Breast epithelium (tissue), 4 donors: ENCODE measurements at places on chromosomes 1 and 21.

DNA sequence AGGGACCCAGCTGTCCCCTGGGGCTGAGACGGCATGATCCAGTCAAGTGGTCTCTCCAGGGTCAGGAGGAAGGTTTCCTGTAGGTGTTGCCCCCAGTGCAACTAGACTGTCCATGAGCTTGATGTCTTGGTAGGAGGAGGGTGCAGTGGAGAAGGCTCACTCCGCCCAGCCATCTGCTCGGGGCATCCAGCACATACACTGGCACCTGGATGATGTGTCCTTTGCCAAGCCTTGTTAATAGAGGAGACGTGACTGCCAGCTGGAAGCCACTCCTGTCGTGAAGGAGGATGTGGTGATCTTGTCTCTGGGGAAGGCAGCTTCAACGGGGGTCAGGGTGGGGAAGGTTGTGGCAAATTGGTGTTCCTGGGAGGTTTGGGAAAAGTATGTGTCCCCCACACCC lies 6.2 kb downstream of the DISP3 start:
- no peak for DNase-seq

DNA sequence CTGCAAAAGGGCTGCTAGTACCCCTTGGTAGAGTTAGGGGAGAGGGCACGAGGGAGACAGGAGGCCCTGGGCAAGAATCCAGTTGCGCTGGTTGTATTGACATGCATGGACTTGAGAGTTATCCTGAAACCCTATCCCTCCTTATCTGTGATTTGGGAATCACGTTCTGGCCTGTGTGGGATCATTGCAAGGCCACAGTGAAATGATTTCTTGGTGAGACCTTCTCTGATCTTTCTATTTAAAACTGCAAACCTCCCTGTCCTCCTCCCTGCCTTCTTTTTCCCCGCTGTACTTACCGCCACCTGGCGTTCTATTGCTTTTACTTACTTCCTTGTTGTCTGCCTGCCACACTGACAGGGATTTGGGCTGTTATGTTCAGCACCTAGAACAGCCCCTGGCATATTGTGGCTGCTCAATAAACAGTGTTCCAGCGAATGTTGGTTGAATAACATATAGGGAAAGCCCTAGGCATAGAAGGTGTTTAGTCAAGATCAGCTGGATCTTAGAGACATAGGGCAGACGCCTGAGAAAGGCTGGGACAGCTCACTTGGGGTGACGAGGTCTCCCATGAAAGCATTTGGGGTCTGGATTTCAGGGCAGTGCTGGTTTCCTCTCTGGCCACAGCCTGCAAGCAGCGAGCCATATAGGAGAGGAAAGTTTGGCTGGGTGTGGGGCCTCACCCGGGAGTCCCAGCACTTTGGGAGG lies 25.6 kb downstream of the ALPL start:
- DNase-seq: no peak

DNA sequence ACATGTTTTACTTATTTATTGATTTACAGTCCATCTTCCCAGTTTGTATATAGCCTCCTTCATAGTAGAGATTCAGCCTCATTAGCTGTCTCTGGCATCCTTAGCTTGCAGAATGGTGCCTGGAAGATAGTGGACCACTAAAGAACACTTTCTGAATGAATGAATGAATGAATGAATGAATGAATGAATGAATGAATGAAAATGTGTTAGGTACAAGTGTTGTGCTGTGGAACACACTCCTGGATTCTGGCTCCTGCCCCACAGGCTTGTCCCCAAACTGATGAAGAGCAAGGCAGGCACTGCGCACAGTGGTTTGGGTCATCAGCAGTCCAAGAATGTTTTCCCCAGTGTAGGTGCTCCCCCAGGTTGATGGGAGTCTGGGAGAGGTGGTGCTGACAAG lies 159.4 kb downstream of the ST6GALNAC5 start:
- DNase-seq: no peak

DNA sequence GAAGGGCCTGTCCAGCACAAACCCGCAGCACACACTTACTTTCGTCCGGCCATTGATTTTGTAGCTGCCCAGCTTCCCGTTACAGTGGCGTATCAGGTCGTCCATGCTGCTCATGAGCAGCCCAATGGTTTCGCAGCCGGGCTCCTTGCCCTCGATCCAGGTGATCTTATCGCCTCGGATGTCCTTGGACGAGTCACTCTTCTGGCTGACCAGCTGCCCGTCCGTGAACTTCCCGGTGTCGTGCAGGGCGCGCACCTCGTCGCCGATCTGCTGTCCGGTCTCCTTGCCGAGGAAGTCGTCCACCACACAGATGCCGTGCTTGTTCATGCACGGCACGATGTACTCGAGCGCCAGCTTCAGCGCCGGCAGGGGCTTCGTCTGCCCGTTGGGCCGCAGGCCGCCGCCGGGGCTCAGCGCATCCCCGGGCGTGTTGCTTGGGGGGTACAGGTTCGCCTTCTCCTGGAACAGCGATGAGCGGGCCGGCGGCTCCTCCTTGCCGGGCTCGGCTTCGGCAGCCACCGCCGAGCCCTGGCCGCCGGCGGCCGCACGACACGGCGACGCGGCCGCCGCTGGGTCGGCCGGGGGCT lies 1.0 kb downstream of the EGLN1 start:
- DNase-seq: peak; percentile 23

GRCh38 chr1:39652554-39652953 lies 13.1 kb upstream of the HEYL start:
- no peak for DNase-seq

GRCh38 chr1:161013131-161013487 lies 7.8 kb downstream of the F11R start:
- DNase-seq: no peak

- no peak for DNase-seq
These were observed 82.5 kb downstream of the ST3GAL3 start for GRCh38 chr1:43789604-43790550.
